ENCODE measurements at places on chromosomes 12 and 14.

GRCh38 chr14:92994131-92994676 lies 71.3 kb downstream of the CHGA start:
- DNase-seq = no peak

GRCh38 chr14:68695856-68696255 lies 97.0 kb downstream of the ZFP36L1 start:
- no peak for DNase-seq

GRCh38 chr14:95452176-95452892 lies 64.1 kb downstream of the SYNE3 start:
- no peak for DNase-seq

DNA sequence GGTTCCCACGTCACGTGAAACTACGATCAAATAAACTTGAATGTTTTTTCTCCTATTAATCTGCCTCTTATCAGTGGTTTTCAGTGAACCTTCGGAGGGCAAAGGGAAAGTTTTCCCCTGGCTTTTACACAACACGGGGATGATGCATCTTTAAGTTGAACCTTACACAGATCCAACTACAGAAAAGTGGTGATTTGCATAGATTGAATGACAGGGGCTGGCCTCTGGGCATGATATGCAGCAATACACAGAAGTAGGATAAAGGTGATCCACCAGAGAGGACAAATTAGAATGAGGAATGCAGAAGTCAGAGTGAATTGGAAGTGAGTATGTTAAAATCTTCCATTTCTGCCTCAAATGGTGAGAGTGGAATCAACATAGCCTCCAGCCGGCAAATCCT lies 11.6 kb downstream of the GSG1 start:
- no peak for DNase-seq

- DNase-seq = no peak
Observed at GRCh38 chr12:105640761-105641160, 310.3 kb downstream of the C12orf75 start.

- DNase-seq = no peak
Observed at GRCh38 chr12:58030566-58031279, 89.4 kb downstream of the ATP23 start.

DNA sequence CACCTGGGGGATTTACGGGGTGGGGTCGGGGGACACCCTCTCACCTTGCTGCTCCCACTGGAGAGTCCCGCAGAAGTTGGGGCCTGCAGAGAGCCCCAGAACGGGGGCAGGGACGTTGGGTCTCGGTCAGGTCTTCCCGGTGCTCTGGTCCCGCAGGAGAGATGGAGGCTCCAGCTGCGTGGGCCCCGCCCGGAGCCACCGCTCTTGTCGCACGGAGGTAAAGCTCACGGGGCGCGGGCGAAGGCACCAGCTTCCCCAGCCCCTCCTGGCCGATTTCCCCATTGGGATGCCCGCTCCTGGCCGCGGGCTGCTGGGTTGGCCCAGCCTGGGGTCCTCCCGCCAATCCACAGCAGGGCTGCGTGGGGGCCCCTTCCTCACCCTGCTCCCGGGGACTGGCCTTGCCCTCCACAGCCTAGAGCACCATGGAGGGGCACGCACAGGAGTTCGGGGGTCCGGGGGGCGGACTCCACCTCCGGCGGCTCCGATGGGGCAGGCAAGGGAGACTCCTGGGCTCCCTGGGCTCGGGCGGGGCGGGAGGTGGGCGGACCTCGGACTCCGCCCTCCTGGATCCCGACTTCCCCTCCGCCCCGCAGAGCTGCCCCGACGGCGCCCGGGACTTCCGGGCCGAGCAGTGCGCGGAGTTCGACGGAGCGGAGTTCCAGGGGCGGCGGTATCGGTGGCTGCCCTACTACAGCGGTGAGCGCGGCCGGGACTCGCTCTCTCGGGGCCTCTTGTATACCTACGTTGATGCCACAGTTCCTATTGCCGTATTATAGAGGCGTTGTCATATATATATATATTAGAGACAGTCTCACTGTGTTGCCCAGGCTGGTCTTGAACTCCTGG lies 8.4 kb downstream of the PAPLN start:
- peak; percentile 16 for DNase-seq

- DNase-seq = no peak
Observed at GRCh38 chr14:31590206-31590605, 29.0 kb downstream of the NUBPL start.

- no peak for DNase-seq
Observed at GRCh38 chr12:41585784-41586183, 397.7 kb downstream of the PDZRN4 start.

DNA sequence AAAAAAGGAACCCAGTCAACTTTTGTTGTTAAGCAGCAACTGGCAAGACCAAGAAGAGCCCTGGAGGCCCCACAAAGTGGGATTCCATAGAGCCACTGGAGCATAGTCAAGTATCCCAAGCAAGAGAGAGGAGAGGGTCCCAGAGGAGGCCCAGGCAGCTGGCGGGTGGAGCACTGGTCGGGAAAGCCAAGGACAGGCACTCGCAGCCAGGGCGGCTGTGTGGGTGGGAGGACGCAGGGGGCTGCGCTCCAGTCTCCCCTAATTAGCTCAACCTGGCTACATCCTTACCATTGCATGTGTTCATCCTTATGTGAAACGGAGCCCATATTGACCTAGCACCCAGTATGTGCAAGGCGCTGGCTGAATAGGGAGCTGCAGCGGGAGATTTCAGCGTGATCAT lies 18.3 kb upstream of the ZFP36L1 start:
- DNase-seq = no peak

GRCh38 chr12:115752913-115753726 lies 524.4 kb downstream of the MED13L start:
- DNase-seq = no peak

DNA sequence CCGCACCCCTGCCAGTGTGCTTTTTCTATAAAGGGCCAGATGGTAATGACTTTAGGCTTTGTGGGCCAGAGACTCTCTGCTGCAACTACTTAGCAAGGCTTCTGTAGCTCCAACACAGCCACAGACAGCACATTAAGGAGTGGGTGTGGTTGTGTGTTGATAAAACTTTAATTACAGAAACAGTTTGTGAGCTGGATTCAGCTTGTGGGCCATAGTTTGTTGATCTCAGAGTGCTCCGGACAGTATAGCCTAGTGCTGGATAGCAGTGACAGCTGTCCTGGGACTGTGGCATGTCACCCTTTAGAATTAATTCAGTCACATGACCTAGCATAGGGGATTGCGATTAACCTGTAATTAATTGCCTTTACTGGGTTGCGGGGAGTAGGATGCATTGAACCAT lies 109.7 kb downstream of the ZNF664 start:
- no peak for DNase-seq

- no peak for DNase-seq
Observed at GRCh38 chr12:131041216-131041967, 87.7 kb downstream of the ADGRD1 start.

- no peak for DNase-seq
Observed at GRCh38 chr12:89306827-89307473, 45.4 kb downstream of the DUSP6 start.

DNA sequence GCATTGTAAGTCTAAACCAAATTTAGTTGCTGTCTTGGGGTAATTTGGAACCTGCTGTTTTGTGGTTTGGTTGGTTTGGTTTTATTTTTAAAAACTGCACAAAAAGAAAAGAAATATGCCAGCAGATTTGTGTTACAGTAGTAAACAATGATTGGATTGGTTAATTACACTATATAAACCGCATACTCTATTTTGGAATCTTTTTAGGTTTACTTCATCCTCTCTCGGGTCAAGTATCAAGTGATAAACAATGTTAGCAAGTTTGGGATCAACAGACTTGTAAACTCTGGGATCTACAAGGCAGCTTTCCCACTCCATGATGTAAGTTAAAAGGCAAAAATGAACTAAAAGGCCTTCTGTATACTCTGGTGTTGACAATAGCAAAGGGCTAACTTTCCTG lies 132.4 kb downstream of the ANO6 start:
- no peak for DNase-seq

GRCh38 chr12:53328043-53328435 lies 6.6 kb upstream of the AAAS start:
- no peak for DNase-seq

- no peak for DNase-seq
Observed at GRCh38 chr12:91608542-91608941, 425.9 kb upstream of the DCN start.

DNA sequence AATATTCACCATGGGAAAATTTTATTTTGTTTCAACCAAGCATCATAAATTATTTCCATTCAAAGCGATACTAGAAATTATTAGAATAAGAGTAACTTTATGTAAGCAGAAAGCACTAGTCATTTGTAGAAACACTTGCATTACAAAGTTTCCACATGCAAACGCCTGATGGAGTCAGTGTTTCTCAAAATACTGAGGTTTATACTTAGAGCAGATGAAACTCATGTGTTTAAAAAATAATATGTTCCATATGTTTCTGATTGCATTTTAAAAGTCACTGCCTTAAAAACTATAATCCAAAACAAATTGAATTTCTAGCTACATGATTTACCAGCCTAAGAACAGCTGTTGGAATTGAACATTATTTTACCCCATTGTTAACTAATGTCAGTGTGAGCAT lies 1246.4 kb downstream of the SLC16A7 start:
- no peak for DNase-seq

GRCh38 chr14:64823305-64823861 lies 56.3 kb downstream of the SPTB start:
- peak; percentile 33 for DNase-seq

DNA sequence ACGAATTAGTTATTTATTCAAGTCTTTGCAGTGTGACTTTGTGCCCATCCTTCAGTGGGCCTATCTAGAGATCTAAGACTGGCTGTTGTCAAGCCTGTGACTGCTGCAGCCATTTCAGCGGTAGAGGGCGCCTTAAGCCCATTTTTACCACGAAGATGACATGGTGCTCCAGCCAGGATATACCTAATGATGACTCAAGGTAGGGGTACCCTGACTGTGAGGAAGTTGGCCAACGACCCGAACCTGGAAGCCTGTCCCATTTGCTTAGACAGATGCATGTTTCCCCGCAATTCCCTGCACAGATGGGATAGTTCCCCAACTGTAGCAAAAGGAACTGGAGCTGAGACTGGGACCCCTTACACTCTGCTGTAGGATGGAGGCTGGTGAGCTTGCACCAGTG lies 41.3 kb downstream of the RAB3IP start:
- DNase-seq = no peak

DNA sequence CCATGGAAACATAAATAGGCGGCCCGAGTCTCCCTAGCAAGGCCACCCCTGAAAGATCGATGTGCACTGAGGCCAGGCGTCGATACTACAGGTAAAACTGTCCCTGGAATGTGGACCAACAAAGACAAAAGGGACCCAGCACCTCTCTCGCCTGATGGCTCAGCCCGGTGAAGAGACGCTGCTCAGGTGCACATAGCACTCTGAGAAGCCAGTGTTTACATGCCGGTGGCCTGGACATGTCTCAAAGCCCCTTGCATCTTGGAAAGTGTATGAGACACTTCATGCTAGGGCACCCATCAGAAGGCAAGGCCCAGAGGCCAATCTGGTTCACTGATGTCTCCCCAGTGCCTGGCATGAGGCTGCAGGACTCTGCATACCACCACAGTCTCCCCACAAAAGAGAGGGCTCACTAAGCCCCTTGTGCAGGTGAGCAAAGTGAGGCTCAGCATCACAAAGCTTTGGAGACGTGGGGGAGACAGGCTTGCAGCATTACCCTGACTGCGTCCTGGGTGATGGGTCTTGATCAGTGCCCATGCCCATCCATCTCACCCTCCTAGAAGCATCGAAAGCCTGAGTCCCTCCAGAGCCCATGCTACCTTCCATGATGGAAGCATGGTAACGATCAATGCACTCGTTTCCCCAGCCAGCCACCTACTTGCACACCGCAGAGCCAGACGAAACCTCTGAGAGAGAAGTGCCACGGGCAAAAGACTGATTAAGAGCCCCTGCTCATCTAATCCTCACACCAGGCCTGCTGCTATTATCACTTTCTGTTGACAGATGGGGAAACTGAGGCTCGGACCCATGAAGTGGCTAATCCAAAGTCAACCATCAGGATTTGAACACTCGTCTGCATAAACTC lies 16.1 kb downstream of the BCL11B start:
- DNase-seq = no peak

GRCh38 chr14:51457843-51458562 lies 193.7 kb upstream of the FRMD6 start:
- DNase-seq = no peak

DNA sequence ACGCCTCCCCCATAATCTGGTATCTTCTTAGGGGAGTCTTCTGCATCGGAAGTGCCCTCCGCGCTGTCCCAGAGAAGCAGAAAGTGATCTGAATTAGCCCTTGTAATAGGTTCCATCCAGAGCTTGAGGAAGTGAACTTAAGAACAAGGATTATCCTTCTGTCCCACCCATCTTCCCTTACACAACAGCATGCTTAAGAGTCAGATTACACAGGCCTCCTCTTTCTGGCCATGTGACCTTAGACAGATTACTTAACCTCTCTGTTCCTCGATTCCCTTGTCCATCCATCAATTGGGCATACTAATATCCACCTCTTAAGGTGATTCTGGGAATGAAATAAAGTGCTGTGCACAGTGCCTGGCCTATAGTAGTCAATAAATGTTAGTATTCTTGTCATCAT lies 11.4 kb downstream of the CABP1 start:
- no peak for DNase-seq

DNA sequence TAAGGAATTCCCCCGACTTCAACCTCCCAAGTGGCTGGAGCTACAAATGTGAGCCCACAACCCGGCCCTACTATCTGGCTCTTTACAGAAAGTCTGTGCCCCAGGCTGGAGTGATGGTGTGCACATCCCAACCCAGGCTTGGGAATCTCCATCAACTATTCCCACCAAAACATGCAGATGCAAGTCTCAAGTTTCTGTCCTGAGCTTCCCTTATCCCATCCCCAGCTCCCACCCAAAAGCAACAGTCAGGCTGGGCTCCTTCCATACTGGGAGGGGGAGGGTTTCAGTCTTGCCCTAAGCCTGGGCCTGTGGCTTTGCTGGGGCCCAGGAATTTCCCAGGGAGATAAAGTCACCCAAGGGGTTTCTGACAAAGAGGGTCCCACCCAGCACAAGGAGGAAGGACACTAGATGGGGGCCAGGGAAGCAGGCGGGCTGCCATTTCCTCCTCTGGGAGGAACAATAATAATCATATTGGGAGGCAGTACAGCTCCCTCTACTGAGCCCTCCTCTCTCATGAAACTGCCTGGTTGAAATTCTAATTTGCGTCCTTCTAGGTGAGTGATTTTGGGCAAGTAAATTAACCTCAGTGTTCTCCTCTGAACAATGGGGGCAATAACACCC lies 8.0 kb downstream of the SLC8B1 start:
- no peak for DNase-seq

DNA sequence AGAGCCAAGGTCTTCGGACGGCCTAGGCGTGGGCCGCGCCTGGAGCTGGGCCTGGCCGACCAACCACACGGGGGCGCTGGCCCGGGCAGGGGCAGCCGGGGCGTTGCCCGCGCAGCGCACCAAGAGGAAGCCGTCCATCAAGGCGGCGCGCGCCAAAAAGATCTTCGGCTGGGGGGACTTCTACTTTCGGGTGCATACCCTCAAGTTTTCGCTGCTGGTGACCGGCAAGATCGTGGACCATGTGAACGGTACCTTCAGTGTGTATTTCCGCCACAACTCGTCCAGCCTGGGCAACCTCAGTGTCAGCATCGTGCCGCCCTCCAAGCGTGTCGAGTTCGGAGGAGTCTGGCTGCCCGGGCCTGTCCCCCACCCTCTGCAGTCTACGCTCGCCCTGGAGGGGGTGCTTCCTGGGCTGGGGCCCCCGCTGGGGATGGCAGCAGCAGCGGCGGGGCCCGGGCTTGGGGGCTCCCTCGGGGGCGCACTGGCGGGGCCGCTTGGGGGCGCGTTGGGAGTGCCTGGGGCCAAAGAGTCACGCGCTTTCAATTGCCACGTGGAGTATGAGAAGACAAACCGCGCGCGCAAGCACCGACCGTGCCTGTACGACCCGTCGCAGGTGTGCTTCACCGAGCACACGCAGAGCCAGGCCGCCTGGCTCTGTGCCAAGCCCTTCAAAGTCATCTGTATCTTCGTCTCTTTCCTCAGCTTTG lies 4.4 kb upstream of the SHMT2 start:
- DNase-seq = no peak

- no peak for DNase-seq
Observed at GRCh38 chr12:129870136-129870535, 33.7 kb downstream of the TMEM132D start.
